ENCODE measurements at places on chromosomes 5 and 9.
A peak's percentile ranks its signal among the peaks of the same experiment; 100 is the strongest.

GRCh38 chr9:34185778-34186551, 7.1 kb downstream of the UBAP1 start:
- DNase-seq, result no peak

- DNase-seq, result peak; percentile 64
Measured at GRCh38 chr5:64505769-64506566, at the start of gene RGS7BP. TSS of gene RGS7BP (plus strand) at chr5:64506015. CDS start at chr5:64506625, 610 bp downstream.

GRCh38 chr5:66306844-66307315, 162.8 kb downstream of the SREK1 start:
- no peak for DNase-seq

DNA sequence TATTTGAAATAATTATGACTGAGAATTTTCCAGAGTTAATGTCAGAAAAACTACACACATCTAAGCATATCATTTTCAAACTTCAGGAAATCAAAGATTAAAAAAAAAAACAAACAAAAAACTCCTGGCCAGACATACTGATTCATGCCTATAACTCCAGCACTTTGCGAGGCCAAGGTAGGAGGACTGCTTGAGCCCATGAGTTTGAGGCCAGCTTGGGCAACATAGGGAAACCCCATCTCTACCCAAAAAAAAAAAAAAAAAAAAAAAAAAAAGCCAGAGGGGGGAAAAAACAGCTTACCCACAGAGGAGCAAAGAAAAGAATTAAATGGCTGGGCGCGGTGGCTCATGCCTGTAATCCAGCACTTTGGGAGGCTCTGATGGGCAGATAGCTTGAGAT, 22.4 kb downstream of the EFCAB9 start:
- no peak for DNase-seq

GRCh38 chr5:168005093-168005492, 286.4 kb upstream of the WWC1 start:
- DNase-seq, result no peak

GRCh38 chr9:134618833-134619447, 22.7 kb upstream of the COL5A1 start:
- no peak for DNase-seq

DNA sequence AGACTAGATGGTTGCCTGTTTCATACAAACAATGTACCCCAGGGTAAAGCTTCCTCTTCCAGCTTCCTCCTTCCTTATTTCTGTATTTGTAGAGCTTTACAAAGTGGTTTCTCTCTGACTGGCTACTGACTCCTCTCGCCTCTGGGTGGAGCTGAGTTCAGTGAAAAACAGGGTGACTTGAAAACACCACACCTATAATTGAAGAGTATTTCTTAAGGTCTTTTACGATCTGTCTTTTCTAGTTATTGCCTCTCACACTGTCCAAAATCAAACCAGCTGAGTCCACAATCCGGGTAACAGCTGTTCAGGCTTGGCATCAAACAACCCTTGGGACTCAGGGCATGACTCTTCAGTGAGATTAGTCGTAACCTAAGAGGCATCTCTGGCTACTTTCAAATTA, 200.4 kb downstream of the ARRDC3 start:
- DNase-seq, result no peak

GRCh38 chr9:121700832-121701419, 49.5 kb downstream of the DAB2IP start:
- DNase-seq, result no peak

DNA sequence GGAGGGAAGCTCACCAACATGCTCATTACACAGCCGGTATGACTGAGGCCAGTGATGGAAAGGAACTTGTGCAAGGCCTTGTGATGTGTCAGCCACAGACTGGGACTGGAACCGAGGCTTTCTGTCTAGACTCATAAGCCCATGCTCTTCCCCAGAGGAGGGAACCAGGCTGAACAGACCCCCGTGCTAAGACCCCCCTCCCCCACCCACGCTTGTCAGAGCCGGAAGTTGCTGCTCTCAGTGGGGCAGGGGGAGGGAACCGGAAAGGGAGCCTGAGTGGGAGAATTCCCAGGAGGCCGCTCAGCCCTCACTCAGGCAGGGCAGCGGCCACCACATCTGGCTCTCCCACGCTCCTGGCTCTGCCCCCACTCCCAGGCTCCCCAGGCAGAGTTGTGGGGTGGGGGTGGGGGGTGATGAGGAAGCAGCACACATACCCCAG, 4.1 kb upstream of the PDGFRB start:
- no peak for DNase-seq

DNA sequence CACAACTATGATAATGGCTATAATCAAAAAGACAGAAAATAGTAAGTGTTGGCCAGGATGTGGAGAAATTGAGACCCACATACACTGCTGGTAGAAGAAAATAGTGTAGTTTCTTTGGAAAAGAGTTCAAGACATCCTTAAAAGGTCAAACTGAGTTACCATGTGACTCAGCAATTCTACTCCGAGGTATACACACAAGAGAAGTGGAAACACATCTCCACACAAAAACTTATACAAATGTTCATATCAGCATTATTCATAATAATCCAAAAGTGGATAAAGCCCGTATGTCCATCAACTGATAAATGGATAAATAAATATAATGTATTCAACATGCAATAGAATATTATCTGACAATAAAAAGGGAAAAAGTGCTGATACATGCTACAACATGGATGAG, 532.2 kb downstream of the NR2F1-AS1 start:
- DNase-seq, result no peak

- DNase-seq, result peak; percentile 20
Measured at GRCh38 chr9:21110708-21111576, 30.7 kb downstream of the IFNW1 start.

DNA sequence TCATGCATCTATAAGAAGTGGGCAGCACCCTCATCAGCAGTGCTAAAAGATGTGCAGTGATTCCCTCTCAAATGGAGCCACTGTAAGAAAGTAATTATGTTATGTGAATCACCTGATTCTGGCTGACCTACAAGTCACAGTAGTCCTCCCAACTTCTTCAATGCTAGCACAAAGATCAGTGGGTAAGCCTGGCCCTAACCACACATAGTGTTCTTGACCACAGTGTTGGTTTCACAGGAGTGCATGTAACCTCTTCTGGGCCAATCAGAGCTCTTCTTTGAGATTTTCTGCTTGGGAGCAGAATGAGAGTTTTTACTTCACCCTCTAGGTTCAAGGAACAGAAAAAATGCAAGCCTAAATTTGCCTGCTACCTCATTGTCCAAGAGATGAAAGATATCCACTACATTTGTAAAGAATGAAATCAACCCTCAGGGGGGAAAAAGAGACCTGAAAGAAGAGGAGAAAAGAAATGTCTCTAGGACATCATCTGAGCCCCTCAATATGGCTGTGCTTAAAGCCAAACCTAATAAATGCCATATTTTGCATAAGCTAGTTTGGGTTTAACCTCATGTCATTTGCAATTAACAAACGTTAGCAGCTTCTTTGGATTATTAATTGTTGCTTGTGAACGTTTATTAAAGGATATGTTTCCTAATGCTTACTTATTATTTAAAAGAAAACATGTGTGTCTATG, 65.3 kb upstream of the ADRB2 start:
- DNase-seq, result no peak

All from endothelial cell (in vitro differentiated cells).